ENCODE measurements at places on chromosomes 7 and 10. TPM values are rescaled to one million over a fixed set of nuclear protein-coding genes. Genes with fewer than 3 reads are reported as not detected.

FAM25C gene
- total RNA-seq: not detected

TRUB1 gene
- 31.7 TPM for total RNA-seq

TAS2R38 gene
- not detected for total RNA-seq

TDRD1 gene
- total RNA-seq: 0.50 TPM

RELN gene
- total RNA-seq: 4.7 TPM

Measured in smooth muscle cell of trachea (primary cell).